ENCODE measurements at places on chromosomes 13 and 19.

DNA sequence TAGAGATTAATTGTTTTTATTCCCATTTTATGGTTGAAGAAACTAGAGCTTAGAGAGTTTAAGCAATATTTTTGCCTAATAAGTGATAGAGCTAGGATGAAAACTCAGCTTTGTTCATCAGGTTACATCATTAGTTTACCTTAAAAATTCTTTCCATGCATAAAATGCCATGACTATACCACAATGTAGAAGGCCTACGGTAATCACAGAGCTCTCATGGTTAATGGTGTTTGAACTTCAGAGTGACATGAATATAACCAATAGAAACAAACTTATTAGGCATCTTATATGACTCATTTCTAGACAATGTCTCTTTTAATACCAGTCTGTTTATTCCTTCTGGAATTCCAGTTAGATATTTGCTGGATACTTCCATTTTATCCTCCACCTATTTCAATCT is 78.5 kb downstream of the FGF9 start:
- no peak for DNase-seq

DNA sequence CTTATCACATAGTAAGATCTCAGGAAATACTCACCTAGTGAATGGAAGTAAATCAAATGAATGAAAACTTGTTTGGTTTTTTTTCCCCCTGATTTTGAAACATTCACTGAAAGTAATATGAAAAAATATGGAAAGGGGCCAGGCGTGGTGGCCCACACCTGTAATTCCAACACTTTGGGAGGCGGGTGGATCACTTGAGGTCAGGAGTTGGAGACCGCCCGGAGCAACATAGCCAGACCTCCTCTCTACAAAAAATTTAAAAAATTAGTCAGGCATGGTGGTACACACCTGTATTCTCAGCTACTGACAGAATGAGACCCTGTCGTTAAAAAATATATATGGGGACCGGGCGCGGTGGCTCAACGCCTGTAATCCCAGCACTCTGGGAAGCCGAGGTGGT is 149.6 kb downstream of the SIPA1L3 start:
- no peak for DNase-seq

GRCh38 chr19:41420101-41420880 is 6.9 kb downstream of the B3GNT8 start:
- no peak for DNase-seq

- no peak for DNase-seq
Measured at GRCh38 chr19:29651622-29652394, 13.5 kb upstream of the PLEKHF1 start.

DNA sequence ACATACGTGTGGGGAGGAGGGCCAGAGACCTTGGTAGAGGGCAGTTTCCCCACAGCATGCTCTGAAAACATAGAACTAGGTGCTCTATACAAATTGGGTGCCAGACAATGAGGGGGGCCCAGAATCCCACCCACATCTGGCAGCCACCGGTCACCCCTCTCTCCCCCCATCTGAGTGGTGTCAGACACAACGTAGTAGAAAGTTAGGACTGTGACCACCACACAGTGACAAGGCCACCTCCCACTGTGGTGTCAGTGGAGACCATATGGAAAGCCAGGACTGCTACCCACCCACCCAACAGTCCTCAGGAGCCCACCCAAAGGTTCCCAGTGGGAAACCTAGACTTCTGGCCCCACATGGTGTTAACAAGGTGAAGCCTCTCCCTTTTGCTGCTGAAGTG is 2.1 kb upstream of the ATP4B start:
- DNase-seq: no peak

DNA sequence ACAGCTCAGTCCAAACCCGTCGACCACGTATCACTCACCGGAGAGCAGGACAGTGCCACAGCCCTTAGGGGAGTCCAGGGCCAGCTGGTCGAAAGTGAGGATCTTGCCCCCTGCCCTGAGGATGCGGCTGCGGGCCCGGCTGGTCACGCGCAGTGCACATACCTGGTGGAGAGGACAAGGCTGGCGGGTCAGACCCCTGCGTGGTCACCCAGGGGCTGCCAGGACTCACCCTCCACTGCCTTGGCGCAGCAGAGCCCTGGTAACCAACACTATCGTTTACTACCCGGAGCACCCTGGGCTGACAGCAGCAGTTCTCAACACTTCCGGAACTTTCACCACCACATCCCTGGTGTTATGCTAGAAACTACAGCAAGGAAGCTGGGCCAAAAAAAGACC is 1.2 kb upstream of the FAM83E start:
- DNase-seq: no peak

Data from occipital lobe (tissue), 3 donors.